Stimulated activated CD4-positive, alpha-beta T cell treated with anti-CD3 and anti-CD28 coated beads, TNF-alpha, amount 100 ng/mL, for 24 hours (primary cell): ENCODE measurements at places on chromosomes 12 and 14.

- no peak for DNase-seq
Observed at GRCh38 chr14:91453744-91454143, 36.1 kb upstream of the CCDC88C start.

DNA sequence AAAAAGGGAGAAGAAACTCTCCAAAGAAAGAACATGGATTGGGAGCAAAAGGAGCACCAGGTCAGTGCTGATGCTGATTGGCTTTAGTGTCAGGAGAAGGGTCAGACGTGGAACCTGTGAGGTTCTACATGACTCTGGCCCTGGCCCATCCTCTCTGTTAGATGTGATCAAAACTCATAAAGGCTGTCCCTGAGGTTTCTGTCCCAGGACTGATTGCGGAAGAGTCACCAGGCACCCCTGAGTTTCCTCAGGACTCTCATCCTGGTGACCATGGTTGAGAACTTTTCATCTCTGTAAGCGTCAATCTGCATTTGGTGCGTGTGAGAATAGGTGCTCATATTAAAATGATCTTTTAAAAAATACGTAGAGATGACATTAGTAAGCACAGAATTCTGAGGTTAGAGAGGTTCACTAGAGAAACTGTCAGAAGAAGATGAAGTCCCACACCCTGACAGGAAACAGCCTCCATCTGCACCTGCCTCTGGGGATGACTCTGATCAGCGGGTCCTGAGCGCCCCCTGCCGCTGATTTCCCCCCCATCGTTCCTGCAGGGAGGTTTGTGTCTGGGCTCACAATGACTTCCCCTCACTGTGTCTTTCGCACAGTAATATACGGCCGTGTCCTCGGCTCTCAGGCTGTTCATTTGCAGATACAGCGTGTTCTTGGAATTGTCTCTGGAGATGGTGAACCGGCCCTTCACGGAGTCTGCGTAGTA, 741.8 kb downstream of the TMEM121 start:
- DNase-seq = peak; percentile 90

DNA sequence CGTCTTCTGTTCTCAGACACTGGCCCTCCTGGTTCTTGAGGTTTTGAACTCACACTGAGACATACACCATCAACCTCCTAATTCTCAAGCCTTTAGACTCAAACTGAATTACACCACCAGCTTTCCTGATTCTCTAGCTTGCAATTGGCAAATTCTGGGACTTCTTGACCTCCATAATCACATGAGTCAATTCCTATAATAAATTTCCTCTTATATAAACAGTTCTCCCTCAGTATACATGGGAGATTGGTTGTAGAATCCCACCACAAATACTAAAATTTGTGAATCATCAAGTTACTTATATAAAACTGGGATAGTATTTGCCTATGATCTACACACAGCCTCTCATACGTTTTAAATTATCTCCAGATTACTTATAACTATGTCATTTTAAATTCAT, 162.2 kb downstream of the DIO2 start:
- no peak for DNase-seq

- no peak for DNase-seq
Observed at GRCh38 chr12:129530517-129530916, 373.3 kb downstream of the TMEM132D start.

DNA sequence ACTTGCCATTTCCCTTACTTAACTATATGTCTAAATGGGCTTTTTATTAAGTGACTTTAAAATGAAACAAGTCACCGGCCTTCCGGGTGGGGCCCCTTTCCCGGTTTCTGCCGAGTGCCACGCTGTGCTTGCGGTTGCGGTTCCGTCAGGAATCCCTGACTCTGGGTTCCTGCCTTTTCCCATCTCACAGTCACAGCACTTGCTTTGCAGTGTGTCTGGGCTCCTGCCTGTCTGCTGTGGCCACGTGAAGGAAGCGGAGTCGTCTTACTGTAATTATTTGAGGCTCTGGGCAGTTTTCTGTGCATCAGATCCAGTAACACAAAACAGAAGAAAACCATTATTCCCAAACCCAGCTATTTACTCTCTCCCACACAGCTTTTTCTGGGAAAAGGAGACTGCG, 44.0 kb upstream of the FRMD6 start:
- no peak for DNase-seq

GRCh38 chr12:51382173-51382572, 9.0 kb downstream of the GALNT6 start:
- DNase-seq = no peak

GRCh38 chr12:12839873-12840579, 26.9 kb downstream of the DDX47 start:
- DNase-seq = no peak

DNA sequence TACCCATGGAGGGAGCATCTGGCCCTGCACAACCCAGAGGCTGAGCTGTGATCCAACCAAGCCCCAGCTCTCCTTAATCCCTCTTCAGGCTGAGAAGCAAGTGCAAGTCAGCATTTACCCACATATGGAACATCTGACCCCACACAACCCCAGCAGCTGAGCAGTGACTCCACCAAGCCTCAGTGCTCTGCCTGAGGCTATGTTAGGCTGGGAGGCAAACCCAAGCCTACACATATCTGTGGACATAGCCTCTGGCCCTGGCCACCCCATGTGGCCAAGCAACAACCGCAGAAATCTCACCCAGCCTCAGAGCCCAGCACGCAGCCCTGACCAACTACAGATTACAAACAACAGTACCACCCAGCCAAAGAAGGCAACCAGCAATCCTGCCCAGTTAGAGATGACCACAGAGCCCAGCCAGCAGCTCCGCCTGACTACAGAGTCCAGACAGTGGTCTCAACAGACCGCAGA, 142.8 kb downstream of the NUAK1 start:
- DNase-seq = no peak

DNA sequence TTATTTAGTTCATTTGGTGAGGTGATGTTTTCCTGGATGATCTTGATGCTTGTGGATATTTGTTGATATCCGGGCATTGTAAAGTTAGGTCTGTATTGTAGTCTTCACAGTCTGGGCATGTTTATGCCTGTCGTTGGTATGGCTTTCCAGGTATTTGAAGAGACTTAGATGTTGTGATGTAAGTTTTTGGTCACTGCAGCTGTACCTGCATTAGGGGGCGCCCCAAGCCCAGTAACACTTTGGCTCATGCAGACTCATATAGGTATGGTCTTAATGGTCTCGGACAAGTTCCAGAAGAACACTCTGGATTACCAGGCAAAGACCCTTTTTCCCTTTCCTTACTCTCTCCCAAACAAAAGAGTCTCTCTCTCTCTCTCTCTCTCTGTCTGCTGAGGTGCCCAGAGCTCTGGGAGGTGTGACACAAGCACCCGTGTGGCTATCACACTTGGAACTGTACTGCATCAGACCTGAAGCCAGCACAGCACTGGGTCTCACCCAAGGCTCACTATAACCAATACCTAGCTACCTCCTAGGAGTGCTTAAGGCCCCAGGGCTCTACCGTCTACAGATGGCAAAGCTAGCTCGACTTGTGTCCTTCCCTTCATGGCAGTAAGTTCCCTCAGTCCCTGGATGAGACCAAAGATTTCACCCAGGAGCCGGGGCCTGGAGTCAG, 425.8 kb upstream of the ATXN7L3B start:
- no peak for DNase-seq

DNA sequence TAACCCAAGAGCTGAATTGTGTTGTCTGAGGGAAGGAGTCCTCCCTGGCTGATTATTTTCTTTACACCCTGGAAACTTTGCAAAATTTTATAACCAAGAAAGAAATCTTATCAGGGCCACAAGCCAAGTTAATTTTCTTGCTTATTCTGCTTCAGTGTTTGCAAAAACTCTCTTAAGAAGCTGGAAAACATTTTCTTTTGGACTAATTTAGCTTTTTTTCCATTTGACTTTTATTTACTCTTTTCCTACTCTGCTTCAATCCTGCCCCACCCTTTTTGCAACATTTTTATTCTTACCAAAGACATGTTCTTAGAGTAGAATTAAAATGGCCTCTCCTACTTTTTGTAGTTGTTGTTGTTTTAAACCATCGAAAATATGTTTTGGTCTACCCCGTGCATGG, 378.7 kb downstream of the ZFP36L1 start:
- DNase-seq = no peak

- no peak for DNase-seq
Observed at GRCh38 chr14:100017553-100017952, 47.7 kb upstream of the EVL start.

DNA sequence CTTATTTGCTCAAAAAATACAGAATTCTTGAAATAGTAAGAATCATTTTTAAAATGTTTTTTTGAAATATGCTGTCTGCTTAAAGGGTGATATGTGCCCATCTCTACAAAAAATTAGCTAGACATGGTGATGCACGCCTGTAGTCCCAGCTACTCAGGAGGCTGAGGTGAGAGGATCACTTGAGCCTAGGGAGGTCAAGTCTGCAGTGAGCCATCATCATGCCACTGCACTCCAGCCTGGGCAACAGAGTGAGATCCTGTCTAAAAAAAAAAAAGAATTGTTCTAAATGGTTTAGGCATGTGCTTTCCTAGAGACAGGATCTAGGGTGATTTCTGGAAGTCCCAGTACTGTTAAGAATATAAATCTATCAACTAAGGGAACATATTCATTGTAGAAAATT, 75.6 kb upstream of the HECTD1 start:
- no peak for DNase-seq

GRCh38 chr12:65734226-65734625, 90.1 kb upstream of the HMGA2 start:
- DNase-seq = no peak

DNA sequence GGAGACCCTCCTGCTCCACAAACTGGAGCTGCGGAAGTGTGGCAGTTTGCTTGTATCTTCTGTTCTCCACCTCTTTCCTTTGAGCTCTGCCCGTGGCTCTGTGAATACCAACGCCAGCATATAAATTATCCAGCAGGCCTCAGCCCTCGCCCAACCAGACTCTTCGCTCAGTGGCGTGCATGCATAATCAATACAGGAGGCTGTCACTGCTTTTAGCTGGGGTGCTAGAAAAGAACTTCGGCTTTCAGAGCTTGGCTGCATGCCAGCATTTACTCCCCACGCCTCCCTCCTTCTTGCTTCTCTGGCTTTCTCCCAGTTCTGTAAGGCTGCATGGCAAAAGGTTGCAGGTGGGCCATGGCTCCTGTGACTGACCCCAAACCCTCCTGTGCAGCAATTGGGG, 26.9 kb downstream of the NRXN3 start:
- no peak for DNase-seq

DNA sequence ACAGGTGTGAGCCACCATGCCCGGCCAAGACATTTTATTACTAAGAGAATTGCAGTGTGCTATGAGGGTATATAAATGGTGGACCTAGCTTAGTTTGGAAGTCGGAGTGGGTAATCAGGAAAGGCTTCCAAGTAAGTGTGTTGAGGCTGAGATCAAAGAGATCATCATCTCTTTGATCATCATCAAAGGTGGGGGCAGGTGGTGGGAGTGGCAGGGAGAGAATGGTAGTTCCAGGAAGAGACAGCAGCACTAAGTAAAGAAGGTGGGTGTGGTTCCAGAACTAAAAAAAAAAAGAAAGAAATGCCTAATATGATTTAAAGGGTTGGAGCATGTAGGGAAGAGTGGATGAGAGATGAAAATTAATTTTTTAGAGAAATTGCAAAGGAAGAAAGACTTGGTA, 14.7 kb downstream of the SLC4A8 start:
- DNase-seq = no peak

GRCh38 chr14:70148351-70148750, 40.4 kb downstream of the SLC8A3 start:
- no peak for DNase-seq

GRCh38 chr12:77592836-77593235, 237.9 kb upstream of the NAV3 start:
- DNase-seq = no peak

DNA sequence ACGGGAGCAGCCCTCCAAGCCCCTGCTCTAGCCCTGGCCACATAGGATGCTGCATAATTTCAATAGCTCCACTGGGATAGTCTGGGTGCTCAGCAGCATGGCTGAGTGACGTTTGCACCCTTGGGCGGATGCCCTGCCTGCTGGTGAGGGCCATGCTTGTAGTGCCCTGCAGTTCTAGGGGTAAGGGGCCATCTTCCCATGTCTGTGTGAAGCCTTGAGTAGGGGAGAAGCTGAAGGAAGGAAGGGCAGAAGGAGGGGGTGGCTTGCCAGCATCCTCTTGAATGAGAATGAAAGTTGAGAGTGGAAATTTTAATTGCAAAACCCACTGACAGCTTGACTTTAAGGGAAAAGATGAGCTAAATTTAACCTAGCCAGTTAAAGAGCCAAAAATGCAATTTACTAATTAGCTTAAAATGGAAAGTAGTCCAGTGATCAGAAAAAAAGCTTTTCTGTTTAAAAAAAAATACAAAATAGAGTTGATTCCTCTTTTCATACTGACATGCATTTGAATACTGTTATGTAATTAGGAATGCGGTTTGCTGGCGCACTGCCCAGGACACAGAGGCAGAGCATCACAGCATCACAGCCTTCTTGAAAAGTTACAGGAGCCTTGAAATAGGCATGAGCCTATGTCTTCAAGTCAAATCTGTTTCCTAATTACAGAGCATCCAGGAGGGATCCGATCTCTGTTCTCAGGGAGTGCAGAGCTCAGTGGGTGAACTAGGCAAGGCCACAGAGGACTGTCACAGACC, 18.5 kb upstream of the EML1 start:
- no peak for DNase-seq

GRCh38 chr12:118537481-118537917, 161.1 kb downstream of the SUDS3 start:
- DNase-seq = no peak

DNA sequence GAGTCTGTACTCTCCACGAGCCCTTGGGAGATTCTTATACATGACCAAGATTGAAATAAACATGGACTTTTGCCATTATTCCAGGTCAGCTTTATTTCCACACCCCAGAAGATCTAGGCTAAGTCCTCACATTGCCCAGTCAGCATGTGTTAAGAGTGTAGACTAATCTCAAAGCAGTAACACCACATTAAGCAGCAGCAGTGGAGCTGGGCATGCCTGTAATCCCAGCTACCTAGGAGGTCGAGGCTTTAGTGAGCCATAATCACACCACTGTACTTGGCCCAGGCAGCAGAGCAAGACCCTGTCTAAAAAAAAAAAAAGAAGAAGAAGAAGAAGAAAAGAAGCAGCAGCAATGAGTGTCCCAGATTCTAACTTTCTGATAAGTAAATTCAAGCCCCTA, 65.5 kb downstream of the C12orf56 start:
- DNase-seq = no peak

DNA sequence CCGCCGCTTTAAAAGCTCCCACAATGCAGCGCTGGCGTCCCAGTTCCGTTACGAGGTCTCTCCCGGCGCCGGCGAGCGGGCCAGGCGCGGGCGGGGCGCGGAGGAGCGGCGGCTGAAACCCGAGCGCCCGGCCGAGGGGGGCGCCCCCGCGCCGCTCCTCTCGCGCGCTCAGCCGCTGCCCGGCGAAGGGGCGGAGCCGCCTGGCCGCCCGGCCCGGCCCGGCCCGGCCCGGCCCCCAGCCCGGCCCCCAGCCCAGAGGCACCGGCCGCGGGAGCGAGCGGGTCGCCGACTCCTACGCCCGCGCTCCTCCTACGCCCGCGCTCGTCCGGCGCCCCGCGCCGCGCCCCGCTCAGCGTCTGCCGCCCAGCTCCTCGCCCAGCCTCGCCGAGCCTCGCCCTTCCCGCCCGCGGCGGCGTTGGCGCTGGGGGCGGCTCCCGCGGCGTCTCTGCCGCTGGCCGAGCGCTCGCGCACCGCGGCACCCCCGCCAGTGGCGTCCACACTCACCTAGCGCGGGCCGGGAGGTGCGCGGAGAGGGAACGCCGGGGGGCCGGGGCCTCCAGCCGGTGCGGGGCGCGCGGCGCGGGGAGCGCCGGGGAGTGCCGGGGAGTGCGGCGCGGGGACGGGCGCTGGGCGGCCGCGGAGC, at the start of gene RASSF8:
Gene RASSF8, plus strand, starts transcription at position 255 of the 643 bp plus-strand sequence. CDS start 96,662 bp downstream, outside the sequence.
- no peak for DNase-seq

GRCh38 chr12:11658791-11659190, 9.3 kb downstream of the ETV6 start:
- DNase-seq = no peak
